ENCODE measurements at places on chromosomes 7 and 10.

DNA sequence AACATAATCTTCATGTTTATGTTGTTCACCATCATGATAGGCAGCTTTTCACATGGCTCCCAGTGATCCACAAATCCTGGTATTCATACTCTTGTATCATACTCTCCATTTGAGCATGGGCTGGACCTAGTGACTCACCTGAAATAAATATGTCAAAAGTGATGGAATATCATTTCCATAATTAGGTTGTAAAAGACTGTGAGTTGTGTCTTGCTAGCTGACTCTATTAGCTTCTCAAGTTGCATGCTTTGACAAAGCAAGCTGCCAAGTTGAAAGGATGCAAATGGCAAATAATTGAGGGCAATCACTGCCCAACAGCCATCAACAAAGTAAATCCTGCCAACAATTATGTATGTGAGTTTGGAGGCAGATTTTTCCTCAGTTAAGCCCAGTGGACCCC, 300.4 kb downstream of the AHR start:
- DNase-seq = no peak

- DNase-seq = no peak
Observed at GRCh38 chr7:285731-286130, 4.2 kb upstream of the FOXL3 start.

DNA sequence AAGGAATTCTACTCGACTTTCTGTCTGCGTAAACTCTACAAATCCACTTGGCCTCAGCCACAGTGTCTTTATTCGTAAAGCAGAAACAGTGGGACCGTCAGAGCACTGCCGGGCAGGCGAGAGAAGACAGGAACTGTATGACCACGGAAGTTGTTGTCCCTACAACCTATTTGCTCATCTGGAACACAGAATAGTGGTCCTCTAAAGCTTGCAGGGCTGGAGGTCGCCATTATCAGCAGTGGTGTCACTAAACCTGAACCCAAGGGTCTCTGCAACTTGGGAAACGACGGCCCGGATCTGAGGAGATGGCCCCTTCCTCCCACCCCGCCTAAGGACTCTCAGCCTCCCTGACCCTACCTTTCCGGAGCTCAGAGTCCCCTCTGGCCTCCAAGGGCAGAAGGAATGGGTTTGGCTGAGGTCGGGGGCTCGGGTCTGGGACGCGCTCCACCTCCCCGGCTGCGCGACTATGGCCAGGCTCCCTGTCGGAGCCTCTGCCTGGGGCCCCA, 442 bp downstream of the STYXL1 start:
- DNase-seq = no peak

GRCh38 chr7:142813226-142813625, 41.6 kb upstream of the EPHB6 start:
- DNase-seq = no peak

DNA sequence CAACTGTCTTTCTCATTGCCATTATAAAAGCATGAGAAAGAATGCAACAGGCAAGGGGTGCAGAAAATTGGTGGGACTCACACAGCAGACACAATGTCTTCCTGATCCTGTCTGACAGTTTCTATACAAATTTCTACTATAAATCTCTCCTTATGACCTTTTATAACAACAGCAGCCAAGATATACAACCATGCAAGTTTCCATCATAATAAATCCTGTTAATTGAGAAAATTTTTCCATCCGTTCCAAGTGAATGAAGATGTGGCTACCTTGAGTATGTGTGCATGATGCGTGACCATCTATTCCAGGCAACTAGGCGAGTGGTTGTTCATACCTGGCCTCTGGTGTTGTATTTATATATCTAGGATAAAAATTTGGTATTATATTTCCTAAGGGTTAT, 216.7 kb downstream of the BBS9 start:
- DNase-seq = no peak

GRCh38 chr10:18620856-18621255, 30.5 kb downstream of the NSUN6 start:
- DNase-seq = no peak

GRCh38 chr7:29063236-29063635, 83.1 kb downstream of the CPVL start:
- no peak for DNase-seq

GRCh38 chr7:84237533-84238173, 43.1 kb upstream of the SEMA3A start:
- no peak for DNase-seq
